ENCODE measurements at places on chromosomes 6 and 20. TPM values are rescaled to one million over a fixed set of nuclear protein-coding genes. Genes with fewer than 3 reads are reported as not detected.

The NR2E1 gene
- total RNA-seq = not detected

GRCh38 chr20:24160563-24161281, 172.1 kb upstream of the GGTLC1 start:
- no peak for DNase-seq

DNA sequence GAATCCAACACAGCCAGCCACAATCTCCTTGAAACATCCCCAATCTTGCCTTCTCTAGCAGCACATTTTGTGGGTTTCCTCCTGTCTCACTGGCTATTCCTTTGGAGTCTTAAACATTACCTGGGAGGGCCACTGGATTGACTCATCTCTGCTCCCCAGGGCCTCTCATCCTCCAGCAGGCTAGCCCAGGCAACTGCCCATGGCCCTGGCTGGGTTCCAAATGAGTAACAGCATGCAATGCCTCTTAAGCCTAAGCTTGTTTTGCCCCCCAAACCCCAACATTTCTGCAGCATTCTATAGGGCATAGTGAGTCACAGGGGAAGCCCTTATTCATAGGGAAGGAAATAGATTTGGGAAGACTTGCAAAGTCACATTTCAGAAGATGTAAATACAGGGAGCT, 204.9 kb downstream of the FOXA2 start:
- no peak for DNase-seq

GRCh38 chr6:168712993-168713392, 272.0 kb downstream of the SMOC2 start:
- no peak for DNase-seq

The HLA-DQB2 gene
- not detected for total RNA-seq

DNA sequence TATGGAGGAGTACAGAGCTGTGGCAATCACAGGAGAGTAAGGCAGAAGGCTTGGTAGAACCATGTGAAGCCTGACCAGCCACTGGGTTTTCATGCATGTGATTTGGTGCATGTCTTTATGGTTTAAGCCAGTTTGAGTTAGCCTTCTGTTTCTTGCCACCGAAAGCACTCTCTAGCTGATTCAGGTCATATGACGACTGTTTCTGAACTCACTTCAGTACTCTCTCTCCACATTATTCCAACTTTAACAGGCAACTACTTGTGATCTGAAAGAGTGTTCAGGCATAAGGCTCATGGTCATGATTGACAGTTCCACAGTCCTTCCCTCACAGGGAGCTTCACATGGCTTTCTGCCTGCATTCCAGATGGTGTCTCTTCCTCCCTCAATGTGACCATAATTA, 63.3 kb upstream of the TAB2 start:
- no peak for DNase-seq

The HLA-DPB1 gene
- total RNA-seq = 32.3 TPM

GRCh38 chr6:52539607-52540006, 37.3 kb downstream of the TRAM2 start:
- DNase-seq = no peak
